ENCODE measurements at places on chromosomes 1 and 21. TPM values are rescaled to one million over a fixed set of nuclear protein-coding genes. Genes with fewer than 3 reads are reported as not detected.
A peak's percentile ranks its signal among the peaks of the same experiment; 100 is the strongest.

The ADGRL2 gene
- total RNA-seq: 76.9 TPM

The ZNF683 gene
- total RNA-seq: not detected

DNA sequence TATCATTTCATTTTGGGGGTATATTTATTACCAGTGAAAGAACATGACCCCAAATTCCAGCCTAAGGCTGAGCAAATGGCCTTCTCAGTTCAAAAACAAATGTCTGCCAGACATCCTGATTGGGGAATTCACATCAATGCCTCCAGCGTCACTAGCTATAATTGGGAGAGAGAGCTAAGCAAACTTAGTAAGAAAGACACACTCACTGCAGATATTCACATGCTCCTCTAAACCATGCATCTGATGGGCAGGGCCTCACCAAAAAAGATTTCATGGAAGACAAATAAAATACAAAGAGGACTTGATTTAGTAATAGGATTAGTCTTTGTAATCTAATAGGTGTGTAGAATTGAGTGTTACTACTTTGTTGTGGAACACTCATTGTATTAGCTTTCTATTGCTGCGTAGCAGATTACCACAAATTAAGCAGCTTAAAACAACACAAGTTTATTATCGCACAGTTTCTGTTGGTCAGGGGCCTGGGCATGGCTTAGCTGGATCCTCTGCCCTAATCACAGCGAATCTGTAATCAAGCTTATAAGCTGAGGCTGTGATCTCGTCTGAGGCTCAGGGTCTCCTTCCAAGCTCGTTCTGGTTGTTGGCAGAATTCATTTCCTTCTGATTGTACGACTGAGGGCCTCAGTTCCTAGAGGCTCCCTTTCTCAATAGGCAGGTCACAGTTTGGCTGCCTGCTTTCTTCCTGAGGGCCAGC is 243.0 kb downstream of the PBX1 start:
- H3K36me3 ChIP-seq: peaks cover 20% of the 10 kb centered on the region
- H3K4me3 ChIP-seq: no peak overlapping the region
- no peak overlapping the region for H3K27ac ChIP-seq
- H3K27me3 ChIP-seq: no peaks in the 10 kb centered on the region
- peaks cover 15% of the 10 kb centered on the region for H3K4me1 ChIP-seq

GRCh38 chr1:40802078-40802741 is 18.6 kb downstream of the KCNQ4 start:
- peaks cover 74% of the 10 kb centered on the region for H3K4me1 ChIP-seq
- H3K27me3 ChIP-seq: peaks cover 2% of the 10 kb centered on the region
- peak overlapping the region; percentile 79 for H3K27ac ChIP-seq
- peak overlapping the region; percentile 34 for H3K4me3 ChIP-seq
- H3K36me3 ChIP-seq: no peaks in the 10 kb centered on the region
- DNase-seq: peak; percentile 88

Data from muscle of leg (tissue), 16 donors.